ENCODE measurements at places on chromosomes 1 and 21.

DNA sequence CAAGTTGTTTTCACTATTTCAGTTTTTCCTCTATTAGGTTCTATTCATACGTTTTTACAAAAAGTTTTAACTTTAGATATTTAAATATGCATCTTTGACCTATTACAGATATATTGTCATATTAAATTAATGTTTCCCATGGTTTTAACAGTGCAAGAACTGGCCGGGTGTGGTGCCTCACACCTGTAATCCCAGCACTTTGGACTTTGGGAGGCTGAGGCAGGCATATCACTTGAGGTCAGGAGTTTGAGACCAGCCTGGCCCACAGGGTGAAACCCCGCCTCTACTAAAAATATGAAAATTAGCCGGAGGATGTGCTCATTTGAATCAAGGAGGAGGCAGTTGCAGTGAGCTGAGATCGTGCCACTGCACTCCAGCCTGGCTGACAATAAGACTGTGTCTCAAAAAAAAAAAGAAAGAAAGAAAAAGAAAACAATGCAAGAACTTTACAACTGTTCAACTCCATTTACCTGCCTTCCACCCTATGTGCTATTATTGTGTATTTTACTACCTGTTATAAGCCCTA is 19.8 kb upstream of the TINAGL1 start:
- DNase-seq = no peak

DNA sequence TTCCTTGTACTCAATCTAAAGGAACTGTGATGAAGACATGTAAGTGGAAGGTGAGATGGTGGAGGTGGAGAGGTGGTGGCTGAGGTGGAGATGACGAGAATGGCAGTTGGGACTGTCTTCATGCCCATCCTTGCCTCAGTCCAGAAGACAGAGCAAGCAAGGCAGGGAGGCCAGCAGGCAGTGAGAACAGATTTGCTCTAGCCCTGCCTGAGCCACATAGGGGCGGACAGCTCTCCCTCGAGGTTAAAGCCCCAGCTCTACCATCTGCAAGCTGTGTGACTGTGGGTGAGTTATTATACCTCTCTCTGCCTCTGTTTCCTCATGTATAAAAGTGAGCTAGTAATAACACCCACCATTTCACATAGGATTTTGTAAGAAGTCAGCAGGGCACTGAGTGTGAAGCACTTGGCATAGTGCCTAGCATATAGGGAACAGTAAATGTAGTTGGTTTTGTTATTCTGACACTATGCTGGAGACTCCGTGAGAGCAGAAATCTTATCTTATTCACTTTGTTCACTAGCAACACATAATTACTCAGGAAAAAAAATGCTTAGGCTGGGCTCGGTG is 4.8 kb upstream of the FAM110D start:
- no peak for DNase-seq

GRCh38 chr1:30313176-30313575 is 410.2 kb downstream of the MATN1 start:
- DNase-seq = no peak

- DNase-seq = no peak
Observed at GRCh38 chr1:238772322-238772721, 614.0 kb upstream of the CHRM3 start.

DNA sequence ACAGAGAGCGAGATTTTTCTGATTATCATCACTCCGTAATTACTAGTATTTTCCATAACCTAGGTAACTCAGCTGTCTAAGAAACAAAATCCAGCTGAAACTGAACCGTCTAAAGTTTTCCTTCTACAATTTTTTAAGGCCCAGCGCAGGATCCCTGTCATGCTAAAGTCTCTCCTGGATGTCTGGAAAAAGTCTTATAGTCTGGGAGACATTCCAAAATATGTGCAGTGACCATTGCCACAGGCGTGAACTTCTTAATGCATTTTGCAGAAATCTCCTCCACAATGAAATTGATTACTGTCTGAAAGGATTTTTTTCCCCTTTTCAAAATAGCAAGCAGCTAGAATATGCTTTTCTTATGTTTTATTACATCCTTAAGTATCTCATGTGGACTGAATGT is 209.3 kb upstream of the C1orf105 start:
- no peak for DNase-seq
